ENCODE measurements at places on chromosomes 16 and 17. TPM values are rescaled to one million over a fixed set of nuclear protein-coding genes. Genes with fewer than 3 reads are reported as not detected.

SYT17 gene
- 0.12 TPM for total RNA-seq

TEKT5 gene
- not detected for total RNA-seq

CFAP119 gene
- 0.36 TPM for total RNA-seq

WNT3 gene
- total RNA-seq: 1.9 TPM

MPV17L gene
- 1.1 TPM for total RNA-seq

UBALD1 gene
- 13.6 TPM for total RNA-seq

CD300E gene
- not detected for total RNA-seq

PRSS8 gene
- 0.16 TPM for total RNA-seq

ACSF2 gene
- total RNA-seq: 17.5 TPM

SPHK1 gene
- total RNA-seq: 56.1 TPM

Measured in hair follicle dermal papilla cell (primary cell).